ENCODE measurements at places on chromosomes 16 and 17. TPM values are rescaled to one million over a fixed set of nuclear protein-coding genes. Genes with fewer than 3 reads are reported as not detected.

- DNase-seq = no peak
Measured at GRCh38 chr16:11734025-11734652, 8.5 kb downstream of the TXNDC11 start.

DNA sequence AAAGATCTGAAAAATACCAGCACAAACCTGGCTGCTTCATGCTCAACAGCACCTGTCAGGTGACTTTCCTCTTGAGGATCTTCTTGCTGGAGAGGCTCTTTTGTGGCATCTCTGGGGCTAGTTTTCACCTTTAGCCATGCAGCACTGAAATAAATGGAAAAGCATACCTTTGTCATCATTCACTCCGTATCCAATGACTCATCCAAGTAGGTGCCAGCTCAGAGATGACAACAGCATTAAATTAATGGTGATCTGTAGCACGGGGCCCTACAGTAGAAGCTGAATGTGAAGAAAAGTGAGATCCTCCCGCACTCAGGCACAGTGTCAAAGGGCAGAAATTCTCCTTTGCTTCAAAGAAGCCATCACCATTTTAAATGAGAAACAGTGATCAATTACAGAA is 32.2 kb downstream of the KIAA0753 start:
- no peak for DNase-seq

DNA sequence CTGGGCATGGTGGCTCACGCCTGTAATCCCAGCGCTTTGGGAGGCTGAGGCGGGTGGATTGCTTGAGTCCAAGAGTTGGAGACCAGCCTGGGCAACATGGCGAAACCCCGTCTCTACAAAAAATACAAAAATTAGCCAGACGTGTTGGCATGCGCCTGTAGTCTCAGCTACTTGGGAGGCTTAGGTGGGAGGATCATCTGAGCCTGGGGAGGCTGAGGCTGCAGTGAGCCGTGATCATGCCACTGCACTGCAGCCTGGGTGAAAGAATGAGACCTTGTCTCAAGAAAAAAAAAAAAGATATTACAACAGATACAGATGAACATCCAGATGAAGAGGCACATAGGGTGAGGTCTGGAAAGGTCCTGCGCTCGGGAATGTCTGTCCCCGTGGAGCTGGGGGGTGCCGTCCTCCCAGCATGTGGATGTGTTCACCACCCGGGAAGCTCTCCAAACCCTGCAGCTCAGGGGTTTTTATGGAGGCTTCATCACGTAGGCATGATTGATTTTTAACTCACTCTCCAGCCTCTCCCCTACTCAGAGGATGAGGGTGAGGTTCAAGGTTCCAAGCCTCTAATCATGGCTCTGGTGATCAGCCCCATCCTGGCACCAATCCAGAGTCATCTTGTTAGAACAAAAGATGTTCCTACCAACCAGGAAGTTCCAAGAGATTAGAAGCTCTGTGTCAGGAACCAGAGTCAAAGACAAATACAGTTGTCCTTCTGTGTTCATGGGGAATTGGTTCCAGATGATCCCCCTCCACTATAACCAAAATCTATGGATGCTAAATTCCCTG is 85.0 kb upstream of the DNAJA2 start:
- DNase-seq = no peak

- no peak for DNase-seq
Measured at GRCh38 chr17:33978889-33979288, 276.2 kb upstream of the CCL2 start.

- DNase-seq = no peak
Measured at GRCh38 chr17:29616300-29617048, 6.2 kb downstream of the CORO6 start.

- no peak for DNase-seq
Measured at GRCh38 chr16:66847533-66848067, 3.4 kb downstream of the CA7 start.

DNA sequence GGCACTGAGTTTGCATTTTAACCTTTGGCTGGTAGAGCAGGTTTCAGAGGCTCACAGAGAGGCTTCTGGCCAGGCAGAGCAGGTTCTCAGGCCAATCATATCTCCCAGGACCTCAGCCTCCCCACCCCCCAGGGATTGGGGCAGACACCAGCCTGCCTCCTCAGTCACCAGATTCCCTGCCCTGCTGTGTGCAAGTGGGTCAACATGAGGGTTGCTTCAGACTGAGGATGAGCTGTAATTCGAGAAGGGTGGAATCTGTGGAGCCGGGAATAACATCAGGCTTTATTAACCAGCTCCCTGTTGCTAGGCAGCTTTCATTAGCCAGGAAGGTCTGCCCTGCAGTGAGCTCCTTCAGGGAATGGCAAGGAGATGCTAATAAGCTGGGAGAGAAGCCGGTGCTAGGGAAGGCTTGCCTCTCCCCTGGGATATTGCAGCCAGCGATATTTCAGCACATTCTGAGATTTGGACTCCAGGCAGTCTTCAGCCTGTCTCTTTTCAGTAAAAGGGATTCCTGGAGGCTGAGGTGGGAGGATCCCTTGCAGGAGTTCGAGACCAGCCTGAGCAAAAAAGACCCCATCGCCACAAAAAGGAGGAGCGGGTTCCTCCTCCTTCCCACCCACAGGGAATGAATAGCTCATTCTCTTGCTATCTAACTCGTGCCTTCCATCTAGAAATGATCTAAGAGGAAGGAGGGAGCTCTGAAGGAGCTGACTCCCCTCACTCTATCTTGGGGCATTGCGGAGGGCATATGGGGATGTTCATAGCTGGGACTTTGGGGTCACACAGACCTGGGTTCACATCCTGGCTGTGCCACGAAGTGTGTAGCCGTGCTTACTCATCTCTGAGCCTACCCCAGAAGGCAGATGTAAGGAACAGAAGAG is 10.7 kb downstream of the SGSM2 start:
- DNase-seq = no peak

DNA sequence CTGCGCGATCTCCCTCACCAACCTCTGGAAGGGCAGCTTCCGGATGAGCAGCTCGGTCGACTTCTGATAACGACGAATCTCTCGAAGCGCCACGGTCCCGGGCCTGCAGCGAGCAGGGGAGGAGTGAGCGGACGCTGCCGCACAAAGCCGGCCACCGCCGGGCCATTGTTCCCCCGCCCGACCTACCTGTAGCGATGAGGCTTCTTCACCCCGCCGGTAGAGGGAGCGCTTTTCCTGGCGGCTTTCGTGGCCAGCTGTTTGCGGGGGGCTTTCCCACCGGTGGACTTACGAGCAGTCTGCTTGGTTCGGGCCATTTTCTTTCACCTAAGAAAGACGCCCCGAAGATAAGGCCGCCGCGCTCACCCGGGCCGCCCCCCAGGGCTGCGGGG is 5.8 kb upstream of the UNK start:
- DNase-seq = no peak

DNA sequence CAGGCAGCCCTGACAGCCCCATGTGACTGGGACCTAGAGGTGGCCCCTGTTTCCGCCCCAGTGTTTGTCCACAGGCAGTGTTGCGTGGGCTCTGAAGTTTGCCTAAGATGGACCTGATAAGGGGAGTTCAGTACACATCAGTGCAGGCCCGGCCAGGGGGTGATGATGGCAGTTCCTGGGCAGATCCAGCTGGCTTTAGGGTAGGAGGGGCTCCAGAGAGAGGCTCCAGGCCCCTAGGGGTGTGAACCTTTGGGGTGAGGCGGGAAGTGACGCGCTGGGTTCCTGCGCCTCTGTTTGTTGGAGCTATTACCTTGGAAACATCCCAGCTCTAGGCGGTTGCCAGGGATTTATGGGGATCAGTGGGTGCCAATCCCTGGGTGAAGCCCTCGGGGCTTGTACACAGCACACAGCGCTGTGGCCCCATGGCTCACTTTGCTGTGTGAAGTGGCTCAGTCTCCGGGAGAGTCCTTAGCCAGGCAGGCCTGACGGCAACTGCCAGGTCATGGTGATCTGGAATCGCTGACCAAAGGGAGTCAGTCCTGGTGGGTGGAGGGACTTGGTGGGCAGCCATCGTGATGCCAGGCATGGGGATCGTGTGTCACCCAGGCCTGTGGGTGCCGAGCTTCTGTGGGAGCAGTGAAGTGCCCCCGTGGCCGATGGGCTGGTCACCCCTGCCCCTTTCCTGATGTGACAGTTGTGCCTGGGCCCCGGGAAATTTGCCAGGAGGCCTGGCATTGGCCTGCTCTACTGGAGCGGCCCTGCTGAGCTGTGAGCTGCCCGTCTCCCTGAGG is 146.1 kb downstream of the SEC14L1 start:
- DNase-seq = no peak

- DNase-seq = no peak
Measured at GRCh38 chr17:29665481-29665810, 42.7 kb upstream of the CORO6 start.

DNA sequence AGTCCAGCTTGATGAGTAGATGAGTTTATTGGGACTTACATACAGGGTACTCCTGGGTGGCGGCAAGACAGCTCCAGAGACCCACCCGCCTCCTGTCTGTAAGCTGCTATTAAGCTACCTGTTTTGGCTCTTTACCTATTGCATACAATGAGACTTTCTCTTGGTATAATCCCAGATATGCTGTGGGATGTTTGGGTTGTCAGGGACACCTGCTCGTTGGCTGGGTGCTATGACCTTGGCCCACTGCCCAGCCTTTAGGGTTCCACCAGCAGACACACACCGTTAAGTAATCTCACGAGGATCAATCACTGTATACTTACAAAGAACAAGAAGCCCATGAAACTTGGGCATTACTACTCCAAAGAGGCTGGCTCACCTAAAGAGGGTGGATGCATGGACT is 116.4 kb downstream of the NPIPB5 start:
- DNase-seq = no peak

DNA sequence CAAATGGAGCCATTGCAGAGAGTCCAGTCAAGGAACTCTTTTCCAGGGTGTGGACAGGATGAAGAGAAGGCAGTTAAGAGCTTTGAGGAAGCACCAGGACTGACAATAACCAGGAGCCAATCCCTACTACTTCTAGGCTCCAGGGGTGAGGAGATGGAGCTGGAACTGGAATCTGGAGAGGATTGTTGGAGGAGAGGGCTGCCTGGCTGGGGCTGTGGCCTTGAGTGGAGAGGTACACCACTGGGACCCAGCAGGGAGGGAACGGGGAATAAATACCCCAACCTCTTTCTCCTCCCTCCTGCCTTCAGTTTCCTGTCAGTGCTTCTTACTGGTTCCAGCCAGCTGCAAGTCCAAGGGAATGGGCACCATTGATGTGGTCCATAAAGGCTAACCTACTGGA is 32.2 kb upstream of the TMEM220 start:
- DNase-seq = no peak

DNA sequence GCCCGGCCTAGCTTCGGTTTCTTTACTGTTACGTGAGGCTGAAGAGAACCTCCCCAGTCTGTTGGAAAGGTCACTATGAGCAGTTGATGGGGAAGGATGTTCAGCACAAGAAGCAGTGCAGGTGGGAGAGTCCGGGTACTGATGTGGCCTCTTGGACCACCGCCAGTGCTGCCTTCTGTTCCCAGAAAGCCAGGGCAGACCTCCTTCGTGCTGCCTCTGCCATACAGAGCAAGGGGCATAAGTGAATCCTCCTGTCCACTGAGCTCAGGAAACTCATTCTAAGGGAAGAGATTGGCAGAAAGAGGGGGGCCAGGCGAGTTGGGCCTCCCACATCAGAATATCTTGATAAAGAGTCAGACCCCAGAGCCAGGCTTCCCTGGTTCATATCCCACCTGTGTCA is 3.7 kb downstream of the PPP4C start:
- DNase-seq = no peak

DNA sequence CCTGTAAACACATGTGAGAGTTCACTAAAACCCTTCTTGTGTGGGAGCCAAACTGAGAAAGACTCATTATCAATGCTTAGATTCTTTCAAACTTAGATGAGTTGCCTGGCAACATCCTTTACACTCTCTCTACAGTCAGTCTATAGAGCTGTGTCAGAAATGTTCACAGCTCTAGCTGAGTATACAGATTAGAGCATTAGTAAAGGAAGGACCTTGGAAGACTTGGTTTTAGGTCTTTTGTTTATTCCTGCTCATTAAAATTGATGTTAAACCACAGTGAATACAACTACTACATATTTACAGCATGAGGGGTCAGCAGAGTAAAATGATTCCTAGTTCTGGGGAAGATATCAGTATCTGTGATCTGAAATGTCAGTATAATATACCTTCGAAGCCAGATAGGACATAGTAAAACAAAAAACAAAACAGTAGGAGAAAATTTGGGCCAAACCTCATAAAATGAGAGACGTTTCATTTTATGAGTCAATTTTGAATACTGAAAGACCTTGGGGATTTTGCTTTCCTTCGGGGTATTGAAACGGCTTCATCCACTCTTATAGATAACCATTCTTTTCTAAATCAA is 186.0 kb downstream of the TANC2 start:
- no peak for DNase-seq

- DNase-seq = no peak
Measured at GRCh38 chr16:46629331-46630219, 8.4 kb upstream of the SHCBP1 start.

Gene TMEM238L
- total RNA-seq = not detected

Gene NFAT5
- total RNA-seq = 37.4 TPM

Gene ATP2C2
- total RNA-seq = 1.8 TPM

Gene TBCD
- total RNA-seq = 142 TPM

Gene HOXB5
- 2.5 TPM for total RNA-seq

Measured in uterus (tissue), 4 donors.